Forelimb muscle (tissue), 1 donor: ENCODE measurements at places on chromosomes 2 and 18.

- no peak for DNase-seq
Observed at GRCh38 chr18:10937743-10938640, 211.4 kb downstream of the PIEZO2 start.

DNA sequence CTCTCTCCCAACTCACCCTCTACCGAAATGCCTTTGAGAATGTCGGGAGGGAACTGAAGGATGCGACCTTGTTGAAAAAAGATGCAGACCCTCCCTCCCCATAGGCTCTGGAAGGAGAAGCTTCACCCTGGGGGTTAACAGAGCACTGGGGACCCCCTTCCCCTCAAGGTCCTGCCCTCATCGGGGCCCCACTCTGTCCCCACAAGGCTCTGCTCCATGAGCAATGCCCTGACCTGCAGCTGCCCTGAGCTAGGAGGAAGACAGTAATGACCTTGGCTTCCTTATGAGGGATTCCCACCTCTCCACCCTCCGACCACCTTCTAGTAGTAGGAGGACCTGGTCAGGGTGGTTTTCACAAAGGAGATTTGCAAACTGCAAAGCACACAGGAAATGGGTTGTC lies 44.4 kb upstream of the HPCAL1 start:
- DNase-seq, result no peak

DNA sequence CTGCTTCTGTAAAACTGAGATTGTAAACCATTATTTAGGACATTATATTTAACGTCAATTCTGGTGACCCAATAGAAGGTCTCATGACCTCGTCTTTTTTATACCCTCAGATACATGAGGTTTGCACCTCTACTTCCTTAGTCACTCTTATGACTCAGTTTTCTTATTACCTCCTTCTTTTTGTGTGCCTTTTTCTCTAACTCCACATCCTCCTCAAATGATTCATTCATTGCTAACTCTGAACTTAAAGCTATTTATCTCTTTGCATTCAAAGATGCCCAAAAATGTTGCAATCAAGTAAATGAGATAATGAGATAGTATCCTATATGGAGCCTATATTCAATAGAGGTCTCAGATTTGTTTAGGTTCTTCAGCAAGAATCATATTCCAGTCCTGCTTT lies 121.0 kb upstream of the KYNU start:
- no peak for DNase-seq

GRCh38 chr2:84940088-84940470 lies 30.9 kb upstream of the KCMF1 start:
- no peak for DNase-seq

GRCh38 chr2:95374029-95374428 lies 28.5 kb upstream of the FAHD2A start:
- DNase-seq, result no peak

GRCh38 chr18:77405096-77405495 lies 155.4 kb downstream of the GALR1 start:
- no peak for DNase-seq

- no peak for DNase-seq
Observed at GRCh38 chr2:181841079-181841478, 50.5 kb upstream of the ITPRID2 start.

DNA sequence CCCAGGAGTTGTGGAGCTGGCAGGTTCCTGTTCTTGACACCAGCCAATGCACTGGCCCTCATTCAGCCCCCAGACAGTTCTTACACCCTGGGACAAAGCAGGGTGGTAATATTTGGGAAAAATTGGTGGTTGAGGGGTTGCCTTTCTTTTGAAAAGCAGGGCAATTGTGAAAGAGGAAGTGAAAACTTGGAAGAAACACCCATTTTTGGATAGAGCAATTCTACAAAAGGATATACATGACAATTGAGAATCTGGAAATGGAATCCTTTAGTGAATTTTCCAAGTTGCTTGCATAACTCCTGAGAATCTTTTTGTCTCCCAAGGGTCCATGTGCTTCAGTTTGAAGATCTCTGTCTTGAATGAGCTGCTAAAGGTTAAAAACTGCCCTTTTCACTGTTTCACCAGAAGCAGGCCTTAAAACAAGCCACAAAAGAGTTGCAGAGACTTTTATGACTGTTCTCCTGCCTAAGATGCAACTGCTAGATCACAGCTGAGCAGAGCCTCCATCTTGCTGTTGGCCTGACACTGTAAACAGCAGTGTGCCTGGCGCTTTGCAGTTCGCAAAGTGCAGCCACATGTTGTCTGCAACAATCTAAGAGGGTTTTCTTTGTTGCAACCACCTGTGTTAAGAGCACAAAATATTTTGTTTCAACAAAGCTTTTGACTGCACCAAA lies 11.8 kb downstream of the COL4A4 start:
- DNase-seq, result no peak
